Stimulated activated CD8-positive, alpha-beta memory T cell treated with anti-CD3 and anti-CD28 coated beads, Interleukin-7, amount 100 ng/mL, for 24 hours (primary cell): ENCODE measurements at places on chromosomes 16 and 17.

- peak; percentile 87 for DNase-seq
Observed at GRCh38 chr17:43760254-43760852, 1.8 kb upstream of the SOST start.

DNA sequence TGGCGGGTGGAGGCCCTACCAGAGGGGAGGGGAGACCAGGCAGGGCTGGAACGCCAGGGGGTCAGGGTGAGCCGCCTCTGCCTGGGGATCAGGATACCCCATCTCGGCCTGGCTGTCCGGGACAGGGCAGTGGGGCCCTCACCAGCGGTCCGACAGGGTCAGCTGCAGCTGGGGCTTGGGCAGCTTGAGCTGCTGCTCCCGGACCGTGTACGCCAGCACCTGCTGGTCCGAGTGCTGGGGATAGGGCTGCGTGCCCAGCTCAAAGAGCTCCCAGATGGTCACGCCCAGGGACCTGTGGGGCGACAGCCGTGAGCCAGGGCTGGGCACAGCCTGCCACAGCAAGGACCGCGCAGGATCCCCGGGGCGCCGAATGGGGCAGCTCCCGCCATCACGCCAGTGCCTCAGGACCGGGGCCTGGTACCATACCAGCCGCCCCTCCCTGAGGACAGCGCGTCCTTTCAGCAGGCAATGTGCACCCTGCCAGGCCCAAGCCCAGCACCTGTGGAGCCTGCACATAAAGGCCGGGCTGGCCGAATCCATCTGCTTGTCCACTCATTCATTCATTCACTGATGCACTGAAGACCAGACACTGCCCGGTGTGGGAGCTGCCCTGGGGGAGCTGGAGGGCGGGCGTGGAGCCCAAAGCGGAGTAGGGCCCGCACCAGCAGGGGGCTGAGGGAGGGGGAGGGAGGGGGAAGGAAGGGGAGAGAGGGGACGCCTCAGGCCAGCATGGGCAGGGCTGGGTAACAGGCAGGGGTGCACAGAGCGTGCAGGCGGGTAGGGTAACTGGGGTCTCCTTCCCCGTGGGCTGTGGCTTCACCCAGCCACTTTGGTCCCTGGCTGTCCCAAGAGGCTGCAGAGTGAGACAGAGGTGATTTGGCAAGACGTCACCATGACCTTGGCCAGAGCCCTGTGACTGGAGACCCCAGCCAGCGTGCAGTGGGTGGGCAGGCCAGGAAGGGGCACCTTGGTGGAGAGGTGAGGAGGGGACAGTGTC is 42.0 kb upstream of the PVALEF start:
- no peak for DNase-seq

GRCh38 chr16:13084331-13084730 is 182.9 kb downstream of the SHISA9 start:
- no peak for DNase-seq

DNA sequence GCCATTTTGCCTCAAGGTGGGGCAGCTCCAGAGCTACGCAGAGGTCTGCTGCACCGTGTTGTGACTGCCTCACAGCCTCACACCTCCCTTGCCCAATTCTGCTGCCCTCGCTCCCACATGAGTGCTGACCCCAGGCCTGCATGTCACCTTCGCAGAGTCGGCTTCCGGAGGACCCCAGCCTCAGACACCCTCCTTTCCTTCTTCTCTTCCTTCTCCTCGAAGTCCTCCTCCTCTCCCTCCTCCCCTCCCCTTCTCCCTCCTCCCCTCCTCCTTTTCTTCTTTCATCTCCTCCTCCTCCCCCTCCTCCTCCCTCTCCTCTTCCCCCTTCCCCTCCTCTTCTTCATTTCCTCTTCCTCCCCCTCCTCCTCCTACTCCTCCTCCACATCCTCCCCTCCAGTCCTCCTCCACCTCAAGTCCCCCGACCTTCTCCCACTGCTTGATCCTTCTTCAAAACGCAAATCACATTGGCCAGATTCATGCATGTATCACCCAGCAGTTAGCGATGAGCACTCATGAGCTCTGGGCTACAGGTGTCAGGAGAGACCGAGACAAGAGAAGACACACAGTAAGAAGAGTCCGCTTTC is 243.8 kb downstream of the RBFOX3 start:
- DNase-seq = no peak

DNA sequence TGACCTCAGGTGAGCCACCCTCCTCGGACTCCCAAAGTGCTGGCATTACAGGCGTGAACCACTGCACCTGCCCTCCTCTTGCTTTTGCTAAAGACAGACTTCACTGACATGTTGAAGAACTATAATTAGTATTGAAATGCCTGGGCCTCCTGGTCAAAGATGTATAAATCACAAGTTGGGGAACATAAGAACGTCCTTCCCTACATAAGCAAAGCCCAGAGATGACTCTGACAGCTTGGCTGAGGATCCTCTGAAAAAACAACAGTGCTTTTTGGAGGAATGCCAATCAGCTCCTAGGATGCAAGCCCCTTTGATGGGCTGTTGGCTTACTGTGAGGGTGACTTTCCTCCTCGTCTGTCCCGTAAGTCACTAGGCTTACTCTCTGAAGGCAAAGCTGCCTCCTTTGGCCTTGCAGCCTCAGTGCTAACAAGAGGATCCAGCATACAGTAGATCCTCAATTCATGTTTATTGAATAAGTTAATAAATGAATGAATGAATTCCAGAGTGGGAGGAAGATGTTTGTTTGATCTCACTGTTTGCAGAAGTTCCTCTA is 6.3 kb downstream of the APOH start:
- no peak for DNase-seq

- no peak for DNase-seq
Observed at GRCh38 chr17:82911822-82912221, 72.0 kb upstream of the ZNF750 start.

- DNase-seq = no peak
Observed at GRCh38 chr17:60989379-60989778, 311.7 kb downstream of the BCAS3 start.

- DNase-seq = no peak
Observed at GRCh38 chr16:72811188-72811720, 236.7 kb downstream of the ZFHX3 start.

DNA sequence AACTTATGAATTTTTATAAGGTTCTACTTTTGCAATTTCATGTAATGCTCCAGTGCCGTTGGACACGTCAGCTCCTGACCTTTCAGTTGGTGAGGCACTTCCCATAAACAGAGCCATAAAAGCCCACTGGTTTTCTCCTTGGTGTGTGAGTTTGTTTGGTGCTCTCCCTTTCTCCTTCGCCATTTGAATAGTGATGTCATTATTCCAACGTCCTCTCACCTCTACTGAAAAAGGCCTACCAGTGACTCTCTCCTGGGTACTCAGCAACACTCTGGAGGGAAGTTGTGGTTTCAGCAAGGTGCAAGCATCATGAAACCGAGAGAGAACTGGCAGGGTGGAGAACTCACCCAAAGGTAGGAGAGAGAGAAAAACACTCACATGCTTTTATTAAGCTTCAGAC is 29.6 kb upstream of the HNF1B start:
- no peak for DNase-seq
